ENCODE measurements at places on chromosomes 13 and 19.

DNA sequence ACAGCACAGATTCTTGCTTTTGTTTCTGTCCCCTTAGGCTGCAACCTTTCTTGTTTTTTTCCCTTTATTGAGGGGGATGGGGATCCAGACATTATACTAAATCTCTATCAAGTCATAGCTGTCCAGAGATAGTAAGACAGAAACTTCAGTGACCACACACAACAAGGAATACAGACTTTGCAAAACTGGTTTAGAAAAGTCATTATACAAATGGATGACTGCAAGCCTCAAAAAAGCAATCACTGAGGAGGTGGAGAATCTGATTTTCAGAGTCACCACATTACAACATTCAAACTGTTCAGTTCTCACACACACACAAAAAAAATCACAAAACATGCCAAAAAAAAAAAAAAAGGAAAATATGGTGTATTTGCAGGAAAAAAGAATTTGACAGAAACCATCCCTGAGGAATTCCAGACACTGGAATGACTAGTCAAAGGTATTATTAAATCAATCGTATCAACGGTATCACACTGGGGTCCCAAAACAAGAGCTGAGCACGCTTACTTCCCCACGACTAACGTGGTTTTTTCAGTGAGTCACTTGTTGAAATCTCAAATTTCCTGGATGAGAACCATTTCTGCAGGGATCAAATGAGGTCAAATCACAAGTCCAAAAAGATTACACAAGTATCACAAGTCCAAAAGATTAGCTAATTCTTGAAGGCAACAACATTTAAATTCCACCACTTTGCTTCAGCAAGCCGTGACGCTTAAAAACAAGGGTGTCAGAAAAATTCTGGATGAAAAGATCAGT is 41.2 kb downstream of the USP12 start:
- no peak for DNase-seq

GRCh38 chr13:48840366-48840765 is 135.3 kb upstream of the FNDC3A start:
- no peak for DNase-seq

DNA sequence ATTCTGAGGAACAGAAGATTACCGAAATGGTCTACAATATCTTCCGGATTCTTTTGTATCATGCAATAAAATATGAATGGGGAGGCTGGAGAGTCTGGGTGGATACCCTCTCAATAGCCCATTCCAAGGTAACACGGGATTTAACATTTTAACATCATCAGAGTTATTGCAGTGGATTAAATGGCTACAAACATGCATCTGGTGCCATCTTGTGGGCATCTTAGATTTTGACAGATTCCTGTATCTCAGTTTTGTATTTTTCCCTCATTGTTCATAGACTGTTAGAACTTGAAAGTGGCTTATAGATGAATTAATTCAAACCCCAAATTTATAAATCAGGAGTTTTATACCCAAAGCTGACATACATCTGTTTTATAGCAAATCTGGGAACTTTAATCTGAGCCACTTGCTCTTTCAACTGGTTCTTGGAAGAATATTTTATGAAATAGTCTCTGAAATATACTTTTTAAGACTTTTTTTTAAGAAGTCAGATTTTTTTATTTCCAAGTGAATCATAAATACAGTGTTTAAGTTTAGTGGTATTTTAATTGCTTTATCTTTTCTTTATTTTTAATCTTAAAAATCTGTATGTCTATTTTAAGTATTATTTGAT is 215.2 kb downstream of the NBEA start:
- no peak for DNase-seq

DNA sequence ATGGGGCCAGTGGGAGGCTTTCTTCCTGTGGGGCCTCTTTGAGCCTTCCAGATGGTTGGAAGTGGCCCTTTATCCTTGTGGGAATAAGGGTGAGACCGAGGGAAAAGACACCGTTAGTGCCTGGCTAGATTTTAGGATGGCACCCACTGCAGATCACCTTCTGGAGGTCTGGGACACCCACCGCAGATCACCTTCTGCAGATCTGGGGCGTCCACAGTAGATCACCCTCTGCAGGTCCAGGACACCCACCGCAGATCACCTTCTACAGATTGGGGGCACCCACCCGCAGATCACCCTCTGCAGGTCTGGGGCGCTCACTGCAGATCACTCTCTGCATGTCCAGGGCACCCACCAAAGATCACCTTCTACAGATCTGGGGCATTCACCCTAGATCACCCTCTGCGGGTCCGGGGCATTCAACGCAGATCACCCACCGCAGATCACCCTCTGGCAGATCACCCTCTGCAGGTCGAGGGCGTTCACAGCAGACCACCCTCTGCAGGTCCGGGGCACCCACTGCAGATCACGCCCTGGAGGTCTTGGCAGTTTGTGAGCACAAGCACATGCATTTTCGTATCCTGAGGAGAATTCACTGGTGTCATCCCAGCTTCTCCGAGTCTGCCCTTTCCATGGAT is 153.4 kb upstream of the TSHZ3 start:
- DNase-seq: no peak

DNA sequence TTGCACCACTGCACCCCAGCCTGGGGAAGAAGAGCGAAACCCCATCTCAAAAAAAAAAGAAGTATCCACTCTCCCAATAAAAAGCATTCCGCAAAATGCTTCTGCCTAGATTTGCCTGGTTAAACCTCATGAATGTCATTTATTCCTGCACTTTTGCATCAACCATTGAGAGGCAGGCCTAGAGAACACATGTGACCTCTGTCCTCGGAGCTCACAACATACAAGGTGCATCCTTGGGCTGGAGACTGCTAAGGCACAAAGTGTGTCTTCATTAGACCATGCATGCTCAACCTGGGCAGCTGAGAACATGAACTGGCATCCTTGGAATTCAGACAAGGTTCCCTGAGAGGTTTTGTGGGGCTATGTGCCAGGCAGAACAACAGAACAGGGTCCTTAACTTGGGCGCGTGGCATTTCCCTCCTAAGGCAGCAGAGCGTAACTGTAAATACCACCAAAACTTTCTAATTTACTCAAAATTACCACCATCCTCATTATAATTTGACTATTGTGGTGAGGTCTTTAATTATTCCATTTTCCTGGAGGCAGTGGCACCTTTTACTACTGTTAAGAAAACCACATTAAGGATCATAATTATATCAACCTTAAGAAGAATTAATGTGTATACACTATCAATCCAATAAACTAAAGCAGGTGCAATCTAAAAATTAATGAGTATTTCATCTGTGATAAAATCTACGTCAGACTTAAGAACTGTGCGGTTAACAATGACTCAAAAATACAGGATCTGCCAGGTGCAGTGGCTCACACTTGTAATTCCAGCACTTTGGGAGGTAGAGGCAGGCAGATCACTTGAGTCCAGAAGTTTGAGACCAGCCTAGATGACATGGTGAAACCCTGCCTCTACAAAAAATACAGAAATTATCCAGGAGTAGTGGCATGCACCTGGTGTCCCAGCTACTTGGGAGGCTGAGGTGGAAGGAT is 13.8 kb downstream of the RCBTB1 start:
- DNase-seq: no peak

- no peak for DNase-seq
These were observed 332.0 kb downstream of the IRS2 start for GRCh38 chr13:109454167-109454917.

DNA sequence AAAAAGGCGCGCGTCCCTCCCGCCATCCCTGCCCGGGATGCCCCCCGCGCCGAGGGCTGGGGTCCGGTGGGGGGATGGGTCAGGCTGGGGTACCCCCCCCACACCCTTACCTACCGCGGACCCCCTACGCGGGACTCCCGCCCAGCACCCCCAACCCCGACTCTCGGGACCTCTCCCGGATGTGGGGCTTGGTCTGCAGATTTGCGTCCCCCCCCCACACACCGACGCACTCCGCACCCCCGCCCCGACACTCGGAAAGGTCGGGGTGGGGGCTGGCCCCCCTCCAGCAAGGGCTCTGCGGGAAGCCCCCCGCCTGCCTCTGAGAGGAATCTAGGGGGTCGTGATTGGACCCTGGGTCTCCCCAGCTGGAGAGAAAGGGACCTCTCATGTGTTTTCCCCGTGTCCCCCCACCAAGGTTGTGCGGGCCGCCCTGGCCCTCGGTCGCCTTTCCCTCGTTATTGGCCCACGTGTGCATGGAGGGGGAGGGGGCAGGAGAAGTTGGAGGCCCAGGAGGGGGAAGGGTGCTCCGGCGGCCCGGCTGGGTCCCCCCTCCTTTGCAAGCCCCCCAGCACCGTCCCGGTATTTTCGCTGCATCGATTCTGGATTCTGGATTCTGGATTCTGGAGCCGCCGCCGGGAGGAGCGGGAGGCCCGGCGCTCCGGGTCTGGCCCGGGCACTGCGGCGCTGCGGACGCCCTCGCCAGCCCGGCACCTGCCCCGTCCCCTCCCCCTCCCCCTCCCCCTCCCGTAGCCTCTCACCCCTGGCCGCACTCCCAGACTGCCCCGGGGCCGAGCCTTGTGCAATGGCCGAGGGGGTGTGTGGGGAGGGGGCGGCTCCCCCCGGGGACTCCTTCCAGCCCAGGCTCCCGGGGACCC is 607 bp downstream of the NFIC start:
- DNase-seq: no peak

- no peak for DNase-seq
These were observed 28.3 kb downstream of the PEX11G start for GRCh38 chr19:7460562-7460966.

DNA sequence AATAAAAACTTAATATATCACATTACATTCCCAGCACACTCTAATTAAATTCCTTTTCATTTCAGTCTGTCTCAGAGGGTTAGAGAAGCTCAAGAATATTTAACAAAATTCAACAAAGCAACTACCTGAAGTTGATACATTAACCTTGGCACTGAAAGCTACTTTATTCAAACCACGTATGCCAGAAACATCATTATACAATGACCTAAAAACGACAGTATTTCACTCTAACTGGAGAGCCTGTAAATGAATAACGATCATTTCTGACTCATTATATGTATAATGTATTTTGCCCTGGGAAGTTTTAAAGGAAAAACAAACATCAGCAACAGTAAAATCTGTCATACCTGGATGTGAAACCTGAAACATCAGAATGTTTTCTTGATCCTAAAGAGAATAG is 270.1 kb downstream of the SLITRK5 start:
- no peak for DNase-seq

DNA sequence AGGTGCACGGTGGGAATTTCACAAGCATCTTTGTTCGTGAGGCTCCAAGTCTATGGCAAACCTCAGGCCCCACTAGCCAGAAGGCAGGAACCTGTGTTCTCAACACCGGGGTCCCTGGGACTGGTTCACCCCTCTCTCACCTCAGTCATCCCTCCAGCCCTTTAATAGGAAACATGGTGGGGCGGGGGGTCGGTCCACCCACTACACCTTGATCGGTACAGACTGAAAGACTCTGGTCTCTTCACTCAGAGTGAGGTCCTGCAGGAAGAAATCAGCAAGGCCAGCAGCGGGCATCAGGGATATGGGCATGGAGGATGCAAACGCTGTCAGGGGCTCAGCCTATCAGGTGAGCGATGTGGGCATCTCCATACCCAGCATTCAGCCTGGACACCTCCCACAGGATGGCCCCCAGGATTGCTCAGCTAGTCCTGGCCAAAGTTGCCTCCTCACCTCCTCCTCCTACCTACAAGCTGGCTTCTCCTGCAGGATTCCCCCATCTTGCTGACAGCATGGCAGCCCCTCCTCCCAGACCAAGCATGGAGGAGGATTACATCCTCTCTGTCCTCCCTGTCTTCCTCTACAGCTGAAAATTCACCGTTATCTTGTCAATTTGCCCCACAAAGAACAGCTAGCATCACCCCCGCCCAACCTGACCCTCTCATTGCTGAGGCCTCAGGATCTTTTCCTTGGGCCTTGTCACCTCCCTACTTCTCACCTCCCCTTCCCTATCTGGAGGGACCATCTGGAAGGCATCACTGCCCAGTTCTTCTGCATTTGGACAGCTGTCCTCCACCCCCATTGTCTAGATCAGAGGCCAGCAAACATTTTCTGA is 37.3 kb upstream of the CD33 start:
- no peak for DNase-seq

- DNase-seq: no peak
These were observed 4.5 kb downstream of the GRIK5 start for GRCh38 chr19:42065511-42065910.

GRCh38 chr13:97627566-97627965 is 193.6 kb downstream of the RAP2A start:
- DNase-seq: no peak

- no peak for DNase-seq
These were observed 21.5 kb downstream of the CYP4F22 start for GRCh38 chr19:15529774-15530372.

- no peak for DNase-seq
These were observed 3.2 kb downstream of the CCDC122 start for GRCh38 chr13:43876366-43876765.

- DNase-seq: no peak
These were observed 17.5 kb downstream of the ZC3H13 start for GRCh38 chr13:46035066-46035465.

- DNase-seq: no peak
These were observed 81.8 kb downstream of the GPR12 start for GRCh38 chr13:26678796-26679195.

DNA sequence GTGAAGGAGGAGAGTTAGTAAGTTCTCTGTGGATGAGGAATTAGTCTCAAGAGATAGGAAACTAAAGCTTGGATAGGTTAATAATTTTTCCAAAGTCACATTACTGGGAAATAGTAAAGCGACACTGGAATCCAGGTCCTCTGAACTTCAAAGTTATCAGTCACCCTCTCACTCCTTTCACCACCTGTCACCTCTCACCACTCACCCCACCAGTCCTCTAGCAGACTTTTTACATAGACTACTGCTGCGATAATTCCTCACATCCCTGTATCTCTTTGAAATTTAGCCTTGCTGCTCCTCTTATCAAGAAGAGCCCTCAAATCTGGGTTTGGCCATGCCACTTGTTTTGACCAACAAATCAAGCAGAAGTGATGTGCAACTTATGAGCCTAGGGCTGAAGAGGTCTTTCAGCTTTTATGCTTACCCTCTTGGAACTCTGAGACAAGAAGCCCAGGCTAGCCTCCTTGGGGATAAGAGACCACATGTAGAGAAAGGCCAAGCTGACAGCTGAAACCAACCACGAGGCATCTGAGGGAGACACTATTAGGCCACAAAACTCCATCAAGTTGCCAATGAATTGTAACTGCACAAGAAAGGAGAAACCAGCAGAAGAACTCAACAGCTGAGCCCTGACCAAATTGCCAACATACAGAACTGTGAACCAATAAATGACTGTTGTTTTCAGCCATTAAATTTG is 41.2 kb downstream of the STARD13 start:
- DNase-seq: no peak
